ENCODE measurements at places on chromosomes 1 and 21. TPM values are rescaled to one million over a fixed set of nuclear protein-coding genes. Genes with fewer than 3 reads are reported as not detected.

The TNFRSF4 gene
- polyA plus RNA-seq: 1.2 TPM

The SPAG17 gene
- not detected for polyA plus RNA-seq

The PROK1 gene
- 1.1 TPM for polyA plus RNA-seq

The PM20D1 gene
- not detected for polyA plus RNA-seq

The CACNA1S gene
- 0.19 TPM for polyA plus RNA-seq

The OR6K3 gene
- not detected for polyA plus RNA-seq

The CLSTN1 gene
- 416 TPM for polyA plus RNA-seq

The NBPF20 gene
- polyA plus RNA-seq: 0.93 TPM

All from brain (organoid and tissue), 16 donors.